Urothelium cell line (cell line): ENCODE measurements at places on chromosomes 13 and 19.

- no peak for DNase-seq
Observed at GRCh38 chr13:84446972-84447639, 564.8 kb upstream of the SLITRK1 start.

GRCh38 chr19:37074819-37075362 is 3.3 kb upstream of the ZNF420 start:
- no peak for DNase-seq

GRCh38 chr13:45205124-45205523 is 4.3 kb upstream of the KCTD4 start:
- DNase-seq = no peak

GRCh38 chr19:33798681-33799111 is 2.0 kb downstream of the KCTD15 start:
- no peak for DNase-seq

DNA sequence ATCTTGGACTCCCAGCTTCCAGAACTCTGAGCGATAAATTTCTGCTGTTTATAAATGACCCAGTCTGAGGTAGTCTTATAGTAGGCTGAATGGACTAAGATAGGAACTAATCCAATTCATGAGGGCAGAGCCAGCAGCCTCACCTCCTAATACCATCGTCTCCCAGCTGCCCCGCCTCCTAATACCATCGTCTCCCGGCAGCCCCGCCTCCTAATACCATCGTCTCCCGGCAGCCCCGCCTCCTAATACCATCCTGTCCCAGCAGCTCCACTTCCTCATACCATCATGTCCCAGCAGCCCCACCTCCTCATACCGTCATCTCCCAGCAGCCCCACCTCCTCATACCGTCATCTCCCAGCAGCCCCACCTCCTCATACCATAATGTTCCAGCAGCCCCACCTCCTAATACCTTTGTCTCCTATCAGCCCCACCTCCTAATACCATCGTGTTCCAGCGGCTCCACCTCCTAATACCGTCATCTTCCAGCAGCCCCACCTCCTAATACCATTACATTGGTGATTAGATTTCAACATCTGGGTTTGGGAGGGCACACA is 2.4 kb upstream of the ARGLU1 start:
- peak; percentile 4 for DNase-seq

- no peak for DNase-seq
Observed at GRCh38 chr13:110217811-110218210, 89.1 kb downstream of the COL4A1 start.

GRCh38 chr13:69720278-69720983 is 387.2 kb upstream of the ATXN8OS start:
- no peak for DNase-seq

GRCh38 chr13:23739596-23739995 is 149.6 kb downstream of the MIPEP start:
- DNase-seq = no peak

- DNase-seq = peak; percentile 21
Observed at GRCh38 chr19:16355293-16356043, 30.8 kb downstream of the KLF2 start.

DNA sequence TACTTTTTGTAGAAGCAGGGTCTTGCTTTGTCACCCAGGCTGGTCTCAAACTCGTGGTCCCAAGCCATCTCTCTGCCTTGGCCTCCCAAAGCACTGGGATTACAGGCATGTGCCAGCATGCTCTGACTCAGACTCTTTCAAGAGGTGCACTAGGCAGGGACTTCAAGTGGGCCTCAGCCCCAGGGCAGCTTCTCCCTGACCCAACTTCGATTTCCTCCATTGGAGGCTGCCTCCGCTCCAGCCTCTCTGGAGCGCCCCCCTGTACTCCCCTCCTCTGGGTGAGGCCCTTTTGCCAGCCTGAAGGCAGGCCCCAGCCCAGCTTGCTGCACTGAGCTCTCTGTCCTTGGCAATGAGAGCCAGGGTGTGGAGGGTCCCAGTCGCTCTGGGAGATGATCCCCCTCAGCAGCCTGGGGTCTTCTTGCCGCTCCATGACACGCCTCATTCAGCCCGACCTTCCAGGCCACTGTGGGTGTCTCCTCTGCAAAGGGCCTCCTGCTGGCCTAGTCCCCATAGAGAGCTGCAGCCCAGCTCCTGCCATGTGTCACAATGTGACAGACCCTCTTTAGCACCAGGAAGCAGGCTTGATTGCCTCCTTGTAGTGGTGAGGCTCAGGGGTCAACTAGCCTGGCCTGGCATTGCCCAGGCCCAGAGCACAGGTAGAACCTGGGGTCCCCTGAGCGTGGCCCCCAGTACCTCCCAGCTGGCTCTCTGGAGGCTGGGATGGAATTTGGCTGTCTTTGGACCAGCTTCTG is 16.4 kb downstream of the CARM1 start:
- DNase-seq = no peak

GRCh38 chr13:101424381-101425155 is 8.3 kb upstream of the NALCN start:
- DNase-seq = no peak

DNA sequence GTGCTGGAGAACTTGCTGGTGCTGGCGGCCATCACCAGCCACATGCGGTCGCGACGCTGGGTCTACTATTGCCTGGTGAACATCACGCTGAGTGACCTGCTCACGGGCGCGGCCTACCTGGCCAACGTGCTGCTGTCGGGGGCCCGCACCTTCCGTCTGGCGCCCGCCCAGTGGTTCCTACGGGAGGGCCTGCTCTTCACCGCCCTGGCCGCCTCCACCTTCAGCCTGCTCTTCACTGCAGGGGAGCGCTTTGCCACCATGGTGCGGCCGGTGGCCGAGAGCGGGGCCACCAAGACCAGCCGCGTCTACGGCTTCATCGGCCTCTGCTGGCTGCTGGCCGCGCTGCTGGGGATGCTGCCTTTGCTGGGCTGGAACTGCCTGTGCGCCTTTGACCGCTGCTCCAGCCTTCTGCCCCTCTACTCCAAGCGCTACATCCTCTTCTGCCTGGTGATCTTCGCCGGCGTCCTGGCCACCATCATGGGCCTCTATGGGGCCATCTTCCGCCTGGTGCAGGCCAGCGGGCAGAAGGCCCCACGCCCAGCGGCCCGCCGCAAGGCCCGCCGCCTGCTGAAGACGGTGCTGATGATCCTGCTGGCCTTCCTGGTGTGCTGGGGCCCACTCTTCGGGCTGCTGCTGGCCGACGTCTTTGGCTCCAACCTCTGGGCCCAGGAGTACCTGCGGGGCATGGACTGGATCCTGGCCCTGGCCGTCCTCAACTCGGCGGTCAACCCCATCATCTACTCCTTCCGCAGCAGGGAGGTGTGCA is 587 bp downstream of the S1PR4 start:
- no peak for DNase-seq

GRCh38 chr19:49763230-49763629 is at the start of gene TSKS:
TSKS (minus strand) TSS chr19:49763306; CDS start chr19:49763247, 59 bp downstream.
- no peak for DNase-seq

GRCh38 chr19:38528931-38529330 is 88.8 kb downstream of the MAP4K1 start:
- no peak for DNase-seq

- DNase-seq = peak; percentile 65
Observed at GRCh38 chr13:113927661-113928581, 46.0 kb downstream of the C13orf46 start.

DNA sequence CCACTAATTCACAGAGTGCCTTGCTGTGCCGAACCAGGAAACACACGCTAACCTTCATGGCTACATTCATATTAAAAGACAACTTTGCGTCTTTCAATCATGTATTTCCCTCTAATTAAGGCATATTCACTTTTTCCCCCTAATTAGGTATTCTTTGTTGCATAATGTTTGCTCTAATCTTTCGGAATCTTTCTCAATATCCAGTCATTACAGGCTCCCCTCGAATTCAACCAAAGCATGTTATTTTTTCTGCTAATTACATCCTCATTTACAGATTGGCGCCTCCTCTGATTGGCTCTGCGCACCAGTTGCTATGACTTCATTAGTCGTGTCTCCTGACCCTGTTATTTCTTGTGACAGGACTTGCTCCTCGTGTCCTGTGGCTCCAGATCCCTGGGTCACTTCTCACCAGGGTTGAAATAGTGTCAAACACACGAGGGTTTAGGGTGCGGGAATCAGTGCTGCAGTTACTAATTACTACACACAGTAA is 226.7 kb upstream of the TSHZ3 start:
- DNase-seq = no peak

- no peak for DNase-seq
Observed at GRCh38 chr19:37470216-37470615, 1.1 kb downstream of the ZNF570 start.

DNA sequence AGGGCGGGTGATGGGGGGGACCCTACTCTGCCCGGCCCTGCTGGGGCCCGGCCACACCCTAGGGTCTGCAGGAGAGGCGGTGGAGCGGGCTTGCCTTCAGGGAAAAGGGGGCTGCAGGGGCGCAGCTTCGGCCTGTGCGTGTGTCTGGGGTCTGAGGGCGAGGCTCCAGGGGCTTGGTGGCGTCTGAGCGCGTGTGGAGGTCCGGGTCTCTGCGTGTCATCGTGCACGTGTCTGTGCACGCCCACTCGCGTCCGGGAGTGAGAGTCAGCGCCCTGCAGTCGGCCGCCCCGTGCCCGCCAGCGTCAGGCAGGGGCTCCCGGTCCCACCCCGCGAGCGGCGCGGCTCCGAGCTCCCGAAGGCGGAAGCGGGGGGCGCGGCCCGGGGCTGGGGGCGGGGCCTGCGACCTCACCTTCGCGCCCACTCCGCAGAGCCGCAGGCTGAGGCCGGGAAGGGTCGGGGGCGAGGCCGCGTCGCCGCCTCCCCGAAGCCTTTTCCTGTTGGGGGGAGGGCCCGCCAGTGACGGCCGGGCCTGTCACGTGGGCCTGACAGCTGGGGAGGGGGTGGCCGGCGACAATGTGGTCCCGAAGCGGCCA is at the start of gene ARHGAP45:
Gene ARHGAP45, plus strand, starts transcription at position 420 of the 593 bp plus-strand sequence. CDS start 239 bp downstream, outside the sequence.
- DNase-seq = no peak

DNA sequence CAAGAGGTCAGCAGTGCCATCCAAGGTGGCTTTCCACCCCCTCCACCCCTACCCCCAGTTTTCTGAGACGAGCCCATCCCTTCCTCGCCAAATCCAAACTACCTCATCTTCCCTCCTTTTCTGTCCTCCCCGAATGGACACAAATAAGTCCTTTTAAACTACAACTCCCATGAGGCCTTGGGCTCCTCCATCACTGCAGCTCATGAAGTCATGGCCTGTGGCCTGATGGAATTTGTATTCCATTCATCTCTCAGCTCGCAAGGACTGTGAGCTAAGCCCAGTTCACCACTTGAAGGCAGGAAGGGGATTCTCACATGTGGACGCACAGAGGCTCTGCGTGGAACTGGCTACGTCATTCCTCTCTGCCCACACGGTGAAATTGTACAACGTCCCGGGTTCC is 12.5 kb downstream of the PTPRH start:
- no peak for DNase-seq

GRCh38 chr19:56840451-56841192 is at the start of the genes PEG3 and ZIM2:
PEG3 (minus strand) TSS chr19:56840726; CDS start chr19:56824655, 16,071 bp downstream.
ZIM2 (minus strand) TSS chr19:56840726; CDS start chr19:56824277, 16,449 bp downstream.
- peak; percentile 87 for DNase-seq

DNA sequence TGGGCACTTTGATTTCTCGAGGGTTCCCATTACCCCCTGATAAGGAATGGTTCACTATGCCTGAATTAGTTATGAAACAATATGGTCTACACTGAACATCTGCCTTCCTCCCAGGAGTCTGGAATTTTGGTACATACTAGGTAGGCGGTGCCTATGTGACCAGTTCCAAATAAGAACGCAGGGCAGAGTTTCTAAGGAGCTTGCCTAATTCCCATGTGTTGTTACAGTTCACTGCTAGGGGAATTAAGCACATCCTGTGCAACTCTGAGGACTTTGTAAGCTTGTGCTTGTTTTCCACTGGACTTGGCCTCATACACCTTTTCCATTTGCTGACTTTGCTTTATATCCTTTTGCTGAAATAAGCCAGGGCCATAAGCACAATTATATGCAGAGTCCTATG is 29.2 kb downstream of the RBM26 start:
- no peak for DNase-seq

DNA sequence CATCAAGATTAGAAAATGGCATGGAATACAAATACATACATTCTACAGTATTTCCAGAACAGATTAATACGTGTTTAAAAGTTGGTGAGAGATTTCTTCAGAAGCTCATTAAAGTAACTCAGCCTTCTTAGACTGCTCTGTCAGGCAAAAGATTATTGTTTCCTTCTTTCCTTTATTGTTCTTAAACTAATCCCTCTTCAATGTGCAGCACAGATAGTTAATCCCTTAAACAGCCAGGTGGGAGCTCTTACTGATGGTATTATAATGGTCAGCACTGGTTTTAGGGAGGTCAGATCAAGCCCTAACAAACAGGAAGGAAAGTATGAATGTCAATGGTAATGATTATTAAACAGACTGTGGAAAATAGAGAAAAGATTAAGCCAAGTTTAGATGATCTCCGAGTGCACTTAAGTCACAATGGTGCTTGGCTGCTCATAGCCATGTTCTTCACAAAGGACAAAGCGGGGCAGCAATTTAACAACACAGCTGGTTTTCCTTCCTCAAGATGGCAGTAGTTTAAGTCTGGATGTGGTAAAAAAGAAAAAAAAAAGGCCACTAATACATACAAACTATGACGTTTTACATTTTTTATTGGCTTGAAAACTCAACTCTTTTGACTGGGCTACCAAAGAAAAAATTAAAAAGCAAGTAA is 992.6 kb downstream of the PCDH9 start:
- no peak for DNase-seq

DNA sequence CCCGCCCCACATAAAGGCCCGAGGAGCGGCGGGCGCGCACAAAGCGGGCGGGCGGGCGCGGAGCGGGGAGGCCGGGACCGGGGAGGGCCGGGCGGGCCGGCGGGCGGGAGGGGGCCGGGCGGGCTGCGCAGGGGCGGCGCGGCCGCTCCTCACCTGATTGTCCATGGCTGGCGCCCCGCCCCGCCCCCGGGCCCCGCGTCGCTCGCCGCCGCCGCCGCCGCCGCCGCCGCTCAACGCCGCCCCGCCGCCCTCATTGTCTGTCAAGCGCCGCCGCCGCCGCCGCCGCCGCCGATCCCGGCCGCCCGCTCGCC is 200 bp downstream of the MLLT1 start:
- no peak for DNase-seq

DNA sequence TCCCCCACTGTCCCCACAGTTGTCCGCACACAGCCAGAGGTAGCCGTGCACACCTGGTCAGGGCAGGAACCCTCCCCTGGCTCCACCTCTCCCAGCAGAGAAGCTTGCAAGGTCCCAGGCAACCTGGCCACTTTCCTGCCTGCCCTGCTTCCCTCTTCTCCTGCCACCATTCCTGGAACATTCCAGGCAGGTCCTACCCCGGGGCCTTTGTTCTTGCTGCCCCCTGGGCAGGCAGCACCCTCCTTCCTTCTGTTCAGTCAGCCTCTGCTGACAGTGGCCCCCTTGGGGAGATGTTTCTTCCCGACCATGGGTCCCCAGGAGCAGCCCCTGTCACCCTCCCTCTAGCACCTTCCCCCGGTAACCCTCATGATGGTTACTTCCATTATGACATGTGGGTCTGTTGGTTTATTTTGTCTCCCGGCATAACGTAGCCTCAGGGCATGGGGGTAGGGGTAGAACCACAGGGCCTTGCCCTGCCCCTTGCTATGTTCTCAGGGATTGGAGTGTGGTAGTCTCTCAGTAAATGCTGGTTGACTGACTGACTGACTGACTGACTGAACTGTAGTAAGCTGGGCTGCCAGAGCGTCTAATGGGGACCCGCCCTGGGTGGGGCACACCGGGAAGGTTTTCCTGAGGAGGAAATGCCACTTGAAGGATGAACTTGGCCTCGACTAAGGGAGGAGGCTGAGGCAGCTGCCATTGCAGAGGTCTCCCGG is 10.8 kb downstream of the PAK4 start:
- no peak for DNase-seq

- no peak for DNase-seq
Observed at GRCh38 chr13:79987761-79988160, 353.2 kb downstream of the SPRY2 start.

GRCh38 chr13:63086286-63086685 is 1670.6 kb upstream of the PCDH20 start:
- DNase-seq = no peak
